ENCODE measurements at places on chromosomes 2 and 18.

- DNase-seq: no peak
These were observed 20.3 kb upstream of the KCNK3 start for GRCh38 chr2:26672112-26672817.

DNA sequence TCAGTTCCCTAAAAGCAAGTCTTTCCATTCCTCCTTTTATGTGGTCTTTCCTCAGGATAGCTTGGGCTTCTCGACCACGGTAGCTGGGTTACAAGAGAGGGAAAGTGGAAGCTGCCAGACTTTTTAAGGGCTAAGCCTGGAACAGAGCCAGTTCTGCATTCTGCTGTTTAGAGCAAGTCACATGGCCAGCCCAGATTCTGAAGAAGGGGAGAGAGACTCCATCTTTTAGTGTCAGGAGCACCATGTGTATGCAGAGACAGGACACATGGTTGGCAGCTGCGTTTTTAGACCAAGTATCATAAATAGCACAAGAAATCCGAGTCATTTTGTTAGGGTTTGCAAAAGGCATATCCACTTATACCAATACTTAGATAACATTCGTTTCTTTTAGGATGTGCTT is 4.7 kb downstream of the HMSD start:
- DNase-seq: no peak

DNA sequence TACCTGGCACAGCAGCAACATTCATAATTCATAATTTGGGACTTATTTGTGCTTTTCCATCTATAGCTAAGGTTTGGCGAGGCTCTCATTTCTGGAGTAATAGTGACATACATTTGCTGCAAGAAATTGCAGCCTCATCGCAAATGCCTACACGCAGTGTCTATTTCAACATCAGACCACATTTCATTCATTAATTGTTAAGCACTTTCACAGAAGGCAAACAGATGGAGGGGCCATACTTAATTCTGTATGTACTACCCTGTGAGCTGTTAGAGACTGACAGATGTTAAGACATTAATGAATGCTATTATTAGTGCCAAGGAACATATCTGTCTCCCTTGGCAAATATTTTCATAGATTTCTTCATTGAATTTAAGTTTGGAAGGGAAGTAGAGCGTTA is 125.7 kb downstream of the UXS1 start:
- no peak for DNase-seq

- no peak for DNase-seq
These were observed 179.1 kb downstream of the ANKRD44 start for GRCh38 chr2:197131558-197131855.

- DNase-seq: peak; percentile 5
These were observed 186.6 kb downstream of the NRP2 start for GRCh38 chr2:205868773-205869333.

DNA sequence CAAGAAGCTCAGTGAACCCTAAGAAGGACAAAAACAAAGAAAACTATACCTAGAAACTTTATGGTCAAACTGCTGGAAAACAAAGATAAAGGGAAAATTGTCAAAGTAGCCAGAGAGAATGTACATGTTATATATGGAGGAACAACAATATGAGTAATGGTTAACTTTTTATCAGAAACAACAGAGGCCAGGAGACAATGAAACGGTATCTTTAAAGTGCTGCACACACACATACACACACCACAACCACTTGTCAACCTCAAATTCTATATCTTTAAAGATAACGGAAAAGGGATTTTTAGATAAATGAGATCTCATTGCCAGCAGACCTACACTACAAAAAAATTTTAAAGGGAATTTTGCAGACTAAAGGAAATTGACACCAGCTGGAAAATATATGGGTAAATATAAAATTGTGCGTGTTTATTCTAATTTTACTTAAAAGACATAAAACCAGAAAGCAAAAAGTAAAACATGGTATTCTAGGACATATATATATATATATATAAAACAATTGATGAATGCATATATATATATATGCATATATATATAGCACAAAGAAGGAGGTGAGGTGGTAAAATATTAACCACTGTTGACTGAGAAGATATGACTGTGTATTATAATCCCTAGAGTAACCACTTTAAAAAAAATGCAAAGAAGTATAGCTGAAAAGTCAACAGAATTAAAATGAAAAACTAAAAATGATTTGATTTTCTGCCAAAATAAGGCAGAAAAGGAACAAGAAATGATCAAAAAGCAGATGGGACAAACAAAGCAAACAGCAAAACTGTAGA is 172.0 kb downstream of the SRBD1 start:
- no peak for DNase-seq

DNA sequence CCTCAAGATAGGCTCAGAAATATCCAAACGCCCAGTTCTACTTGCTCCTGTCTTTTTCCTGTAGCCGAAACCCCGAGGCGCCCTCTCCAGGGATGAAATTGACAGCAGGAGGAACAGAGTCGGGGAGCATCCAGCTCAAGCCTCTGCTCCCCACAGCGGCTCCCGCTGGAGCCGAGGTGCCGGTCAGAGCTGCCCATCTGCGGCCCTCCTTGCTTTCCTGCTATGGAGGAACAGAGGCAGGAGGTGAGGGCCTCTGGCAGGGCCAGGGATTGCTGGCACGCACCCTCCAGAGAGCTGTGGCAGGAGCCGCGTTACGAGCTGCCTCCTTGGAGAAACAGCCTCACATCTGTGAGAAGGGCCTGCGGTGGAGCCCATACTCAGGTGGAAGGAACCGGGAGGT is 172.1 kb downstream of the RNF144A start:
- DNase-seq: no peak

DNA sequence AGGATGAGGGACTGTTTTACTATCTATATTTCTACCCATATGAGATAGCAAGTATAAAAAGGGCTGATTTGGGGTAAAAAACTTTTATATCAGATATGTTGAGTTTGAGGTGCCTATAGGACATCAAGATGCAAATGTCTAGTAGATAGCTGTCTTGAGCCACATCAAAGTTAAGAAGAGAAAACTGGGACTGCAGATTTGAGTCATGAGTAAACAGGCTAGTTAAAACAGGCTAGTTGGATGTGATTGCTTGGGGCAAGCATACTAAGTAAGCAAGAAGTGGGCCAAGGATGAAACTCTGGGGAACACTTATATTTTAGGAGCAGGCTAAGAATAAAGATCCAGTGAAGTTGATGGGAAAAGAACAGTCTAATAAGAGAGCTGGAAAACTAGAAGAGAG is 2.8 kb upstream of the SCRN3 start:
- DNase-seq: no peak

GRCh38 chr2:132384491-132385151 is 32.0 kb upstream of the GPR39 start:
- DNase-seq: no peak

DNA sequence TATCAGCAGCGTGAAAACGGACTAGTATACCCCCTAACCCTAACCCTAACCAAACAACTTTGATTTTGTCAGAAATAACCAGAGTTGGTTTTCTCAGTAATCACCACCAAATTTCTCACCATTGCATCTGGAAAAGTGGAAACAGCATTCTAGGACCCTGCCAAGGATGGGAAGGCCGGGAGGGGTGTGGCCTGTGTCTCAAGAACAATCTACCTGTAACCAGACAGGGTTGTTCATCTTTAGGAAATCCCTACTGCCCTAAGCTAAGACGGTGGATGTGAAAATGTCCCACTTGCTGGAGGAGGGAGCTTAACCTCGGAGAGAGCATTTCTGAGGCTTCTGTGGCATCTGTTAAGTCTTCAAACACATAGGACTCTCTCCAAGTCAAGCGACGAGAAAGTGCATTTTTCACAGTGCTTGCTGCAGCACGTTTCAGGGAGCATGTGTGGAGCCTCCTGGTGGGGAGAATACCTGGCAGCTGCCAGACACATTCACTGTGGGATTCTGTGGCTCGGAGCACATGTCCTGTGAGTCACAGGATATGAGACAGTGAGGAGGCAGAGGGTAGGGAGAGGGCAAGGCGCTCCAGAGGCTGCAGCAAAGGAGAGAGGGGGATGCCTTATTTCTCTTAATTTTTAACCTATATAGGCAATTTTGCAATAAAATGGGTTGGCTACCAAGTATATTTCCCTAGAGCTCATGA is 207.5 kb downstream of the SPP2 start:
- peak; percentile 80 for DNase-seq

GRCh38 chr2:157312866-157313486 is 12.6 kb downstream of the ERMN start:
- DNase-seq: no peak

- no peak for DNase-seq
These were observed 73.3 kb downstream of the TXNL1 start for GRCh38 chr18:56565046-56565445.

GRCh38 chr2:140033638-140034037 is 1253.4 kb upstream of the NXPH2 start:
- no peak for DNase-seq

DNA sequence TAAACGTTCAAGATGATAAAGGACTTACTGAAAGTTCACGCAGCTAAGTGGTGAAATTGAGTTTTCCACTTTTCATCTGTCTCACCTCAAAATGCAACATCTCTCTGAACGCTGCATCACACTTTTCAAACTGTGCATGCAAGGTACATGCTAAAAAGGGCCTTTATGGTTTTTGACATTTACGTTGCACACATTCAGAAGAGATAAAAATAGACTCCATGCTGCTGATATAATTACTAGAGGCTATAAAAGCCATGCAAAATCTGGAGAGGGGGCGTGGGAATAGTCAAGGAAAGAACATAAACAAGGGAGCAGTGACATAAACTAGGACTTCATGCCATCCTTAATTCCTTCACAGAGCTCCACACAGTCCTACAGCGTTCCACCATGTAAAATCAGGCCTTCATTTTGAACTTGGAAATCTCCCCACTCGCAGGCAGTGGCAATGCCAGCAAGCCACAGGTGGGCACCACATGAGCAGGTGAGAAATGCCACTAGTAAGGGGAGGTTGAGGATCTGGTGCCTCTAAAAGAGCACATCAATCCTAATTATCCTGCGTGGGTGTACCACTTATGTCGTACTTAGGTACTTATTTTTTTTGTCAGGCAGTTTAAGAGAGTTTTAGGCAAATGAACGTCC is 71.4 kb downstream of the ZEB2 start:
- no peak for DNase-seq

GRCh38 chr18:62576845-62577512 is 54.2 kb downstream of the ZCCHC2 start:
- no peak for DNase-seq

- DNase-seq: no peak
These were observed 351.8 kb upstream of the TFPI start for GRCh38 chr2:187906021-187906420.

DNA sequence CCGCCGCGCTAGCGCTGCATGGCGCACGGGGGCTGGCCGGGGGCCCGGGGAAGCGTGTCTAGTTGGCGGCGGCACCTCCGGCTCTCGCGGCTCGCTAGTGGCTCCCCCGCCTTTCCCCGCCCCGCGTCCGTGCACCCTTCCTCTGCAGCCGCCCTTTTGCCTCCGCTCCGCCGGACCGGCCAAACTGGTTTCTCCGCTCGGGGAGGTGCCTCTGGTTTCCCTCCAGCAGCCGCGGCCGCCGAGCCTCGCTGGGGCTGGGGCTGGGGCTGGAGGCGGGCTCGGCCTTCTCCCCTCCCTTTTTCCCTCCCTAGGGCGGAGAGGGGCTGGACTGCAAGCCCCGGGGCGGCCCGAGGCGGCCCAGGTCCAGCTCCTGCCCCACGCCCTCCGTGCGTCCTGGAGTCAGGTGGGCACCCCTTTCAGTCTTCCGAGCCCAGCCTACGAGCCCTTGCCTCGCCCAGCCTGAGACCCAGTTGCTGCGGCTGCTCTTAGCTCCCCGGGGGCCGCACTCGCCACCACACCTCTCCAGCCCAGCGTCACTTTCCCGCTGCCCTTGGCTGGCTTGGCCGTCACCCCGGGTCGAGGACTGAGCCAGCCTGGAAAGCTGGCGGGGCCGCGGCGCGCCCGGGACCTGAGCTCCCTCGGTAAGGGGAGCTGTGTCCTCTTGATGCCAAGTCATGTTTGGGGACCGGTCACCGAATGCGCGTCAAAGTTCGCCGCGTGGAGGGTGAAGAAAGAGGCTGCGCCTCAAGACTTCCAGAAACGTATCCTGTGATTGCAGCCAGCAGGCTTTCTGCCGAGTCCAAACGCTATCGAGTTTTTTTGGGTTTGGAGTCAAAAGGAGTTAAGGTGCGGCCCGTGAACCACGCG is at the start of gene ATP8B1:
Gene ATP8B1 (minus strand): TSS at position 213 of the 867 bp plus-strand sequence. CDS start 71,508 bp downstream, outside the sequence.
- no peak for DNase-seq

Measured in DND-41 (cell line).